HFFc6 (cell line): ENCODE measurements at places on chromosomes 16 and 17. TPM values are rescaled to one million over a fixed set of nuclear protein-coding genes. Genes with fewer than 3 reads are reported as not detected.
A peak's percentile ranks its signal among the peaks of the same experiment; 100 is the strongest.

ASPHD1 gene
- 6.7 to 14.1 TPM (median 7.2 TPM) in 3 replicates for total RNA-seq

OSGIN1 gene
- total RNA-seq, result 3.9 to 8.1 TPM (median 4.9 TPM) in 3 replicates

PPY gene
- not detected in 3 replicates for total RNA-seq

DNA sequence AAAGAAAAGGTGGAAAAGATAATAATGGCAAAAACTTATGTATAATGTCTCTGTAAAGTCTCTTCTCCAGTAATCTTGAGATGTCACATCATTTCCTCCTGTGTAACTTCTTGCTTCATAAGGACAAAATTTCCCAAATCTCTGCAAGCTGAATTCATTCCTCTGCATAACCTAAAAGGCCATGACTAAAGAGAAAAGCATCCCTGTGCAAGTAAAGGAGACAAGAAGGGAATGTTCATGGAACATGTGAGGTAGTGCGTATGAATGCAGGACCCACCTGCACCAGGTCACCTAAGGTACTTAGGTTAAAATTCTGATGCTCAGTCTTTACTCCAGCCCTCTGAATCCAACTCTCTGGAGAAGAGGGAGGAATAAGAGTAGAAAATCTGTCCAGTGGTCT, 46.9 kb upstream of the NLK start:
- peaks cover 7% of the 10 kb centered on the region; the same call in 1 of the 2 replicates for H3K4me1 ChIP-seq
- no peak overlapping the region for H3K27ac ChIP-seq
- no peaks in the 10 kb centered on the region for H3K36me3 ChIP-seq
- H3K4me3 ChIP-seq, result no peak overlapping the region
- DNase-seq, result no peak

GRCh38 chr17:6365200-6365943, 69.5 kb downstream of the AIPL1 start:
- peaks cover 19% of the 10 kb centered on the region for H3K27me3 ChIP-seq
- no peaks in the 10 kb centered on the region for H3K36me3 ChIP-seq
- peaks cover 16% of the 10 kb centered on the region; the same call in 1 of the 2 replicates for H3K4me1 ChIP-seq
- peak overlapping the region; percentile 37 for H3K27ac ChIP-seq
- peak; percentile 59 for DNase-seq
- H3K4me3 ChIP-seq, result no peak overlapping the region

- H3K27ac ChIP-seq, result no peak overlapping the region
- H3K4me3 ChIP-seq, result no peak overlapping the region
- H3K36me3 ChIP-seq, result no peaks in the 10 kb centered on the region
- no peaks in the 10 kb centered on the region for H3K4me1 ChIP-seq
- peaks cover 39% of the 10 kb centered on the region for H3K27me3 ChIP-seq
These were observed 40.0 kb downstream of the LGALS9 start for GRCh38 chr17:27670791-27671590.

DNA sequence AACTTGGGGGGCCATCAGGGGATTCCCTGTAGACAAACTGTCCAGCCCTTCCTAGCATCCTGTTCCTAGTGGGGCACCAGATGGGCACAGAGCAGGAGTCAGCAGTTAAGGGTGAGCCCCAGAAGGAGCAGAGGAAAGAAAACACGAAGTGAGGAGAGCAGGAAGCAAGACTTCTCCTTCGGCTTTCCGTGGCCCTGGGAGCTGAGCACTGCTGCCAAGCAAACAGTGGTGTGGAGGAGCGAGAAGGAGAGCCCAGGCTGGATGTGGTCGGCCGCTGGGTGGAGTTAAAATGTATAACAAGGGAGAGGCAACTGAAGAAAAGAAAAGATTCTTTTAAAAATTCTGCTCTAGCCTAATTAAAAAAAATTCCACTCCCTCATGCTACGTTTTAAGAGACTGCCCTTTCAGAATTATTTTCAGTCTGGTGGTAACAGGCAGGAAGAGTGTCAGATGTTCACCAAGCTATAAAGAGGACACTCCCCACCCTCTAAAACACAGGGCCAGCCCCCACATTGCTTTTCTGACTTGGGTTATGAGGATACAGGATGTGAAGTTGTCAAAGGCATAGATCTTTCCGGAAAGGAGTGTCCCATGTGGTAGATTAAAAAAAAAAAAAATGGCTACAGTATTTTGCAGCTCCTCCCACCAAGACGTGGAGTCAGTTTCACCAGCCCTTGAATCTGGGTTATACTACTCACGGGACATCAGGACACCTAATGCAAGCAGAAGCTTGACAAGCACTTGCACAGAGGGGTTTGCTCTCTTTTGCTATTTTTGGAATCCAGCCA, 74.9 kb upstream of the ZFHX3 start:
- no peaks in the 10 kb centered on the region for H3K36me3 ChIP-seq
- no peak overlapping the region for H3K27ac ChIP-seq
- peaks cover 28% of the 10 kb centered on the region for H3K4me1 ChIP-seq
- no peak for DNase-seq

DNA sequence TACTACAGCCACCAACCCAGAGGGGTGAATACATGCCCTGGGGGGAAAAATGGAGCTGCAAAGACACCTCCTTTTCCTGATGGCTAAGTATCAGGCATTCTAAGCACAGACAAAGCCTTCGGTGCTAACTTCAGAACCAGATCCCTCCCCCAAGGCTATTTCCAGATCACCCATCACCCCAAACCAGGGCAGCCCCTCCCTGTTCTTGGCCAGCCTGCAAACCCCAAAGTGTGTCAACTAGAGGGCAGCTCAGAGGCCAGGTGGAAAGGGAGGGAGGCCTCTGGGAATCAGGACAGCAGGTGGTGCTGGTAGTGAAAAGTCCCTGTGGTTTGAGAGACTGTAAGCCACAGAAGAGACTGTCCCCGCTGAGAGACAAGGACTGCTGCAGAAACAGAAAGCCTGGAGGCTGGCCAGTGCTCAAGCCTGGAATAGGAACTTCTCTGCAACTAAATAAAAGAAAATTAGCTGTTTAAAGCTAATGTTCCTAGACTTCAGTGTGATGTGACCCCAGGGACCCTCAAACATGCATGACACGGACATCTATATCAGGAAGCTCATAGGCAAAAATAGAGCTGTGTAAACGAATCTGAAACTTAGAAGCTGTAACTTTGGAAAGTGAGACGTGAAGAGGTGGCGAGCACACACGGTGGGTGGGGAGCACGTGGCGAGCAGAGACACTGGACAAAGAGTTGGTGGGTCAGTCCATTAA, 9.1 kb downstream of the TUBG1 start:
- peak; percentile 21 for DNase-seq
- H3K27ac ChIP-seq, result no peak overlapping the region
- peaks cover 1% of the 10 kb centered on the region for H3K27me3 ChIP-seq
- no peak overlapping the region for H3K4me3 ChIP-seq

- no peaks in the 10 kb centered on the region for H3K36me3 ChIP-seq
- H3K27me3 ChIP-seq, result no peaks in the 10 kb centered on the region; the same call in 1 of the 2 replicates
- no peak overlapping the region for H3K4me3 ChIP-seq
- H3K27ac ChIP-seq, result no peak overlapping the region
- peaks cover 10% of the 10 kb centered on the region for H3K4me1 ChIP-seq
These were observed 28.5 kb downstream of the CYTH1 start for GRCh38 chr17:78753316-78754250.

- peak within 1 kb of the TSS; percentile 88 for H3K4me3 ChIP-seq
- peaks cover 55% of the 10 kb centered on the region for H3K4me1 ChIP-seq
- peaks cover 17% of the 10 kb centered on the region for H3K36me3 ChIP-seq
- peak within 1 kb of the TSS; percentile 83 for H3K27ac ChIP-seq
- DNase-seq, result no peak
These were observed at the start of gene KLHL36 for GRCh38 chr16:84647828-84648594. Gene KLHL36, plus strand, starts transcription at chr16:84648511. Its CDS starts 2,357 bp downstream, at chr16:84650868.
